Fibroblast of skin of right quadriceps (primary cell): ENCODE measurements at places on chromosomes 7 and 10.
A peak's percentile ranks its signal among the peaks of the same experiment; 100 is the strongest.

DNA sequence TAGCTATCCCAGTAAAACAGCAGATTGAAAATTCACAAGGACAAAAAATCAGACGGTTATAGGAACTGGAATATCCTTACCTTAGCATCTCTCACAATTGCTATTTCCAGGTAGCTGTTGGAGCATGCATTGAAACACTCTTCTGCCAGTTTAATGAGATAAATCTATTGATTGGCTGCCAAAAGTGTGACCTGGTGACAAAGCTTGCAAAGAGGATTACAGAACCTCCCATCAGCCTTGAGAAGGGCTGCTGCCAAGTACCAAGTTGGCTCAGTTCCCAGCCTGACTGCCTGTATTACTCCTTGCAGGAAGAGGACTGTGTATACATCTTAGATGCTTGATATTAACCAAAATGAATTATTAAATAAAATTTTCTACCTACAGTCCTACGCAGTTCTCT is 5.1 kb downstream of the PRLHR start:
- DNase-seq, result no peak

DNA sequence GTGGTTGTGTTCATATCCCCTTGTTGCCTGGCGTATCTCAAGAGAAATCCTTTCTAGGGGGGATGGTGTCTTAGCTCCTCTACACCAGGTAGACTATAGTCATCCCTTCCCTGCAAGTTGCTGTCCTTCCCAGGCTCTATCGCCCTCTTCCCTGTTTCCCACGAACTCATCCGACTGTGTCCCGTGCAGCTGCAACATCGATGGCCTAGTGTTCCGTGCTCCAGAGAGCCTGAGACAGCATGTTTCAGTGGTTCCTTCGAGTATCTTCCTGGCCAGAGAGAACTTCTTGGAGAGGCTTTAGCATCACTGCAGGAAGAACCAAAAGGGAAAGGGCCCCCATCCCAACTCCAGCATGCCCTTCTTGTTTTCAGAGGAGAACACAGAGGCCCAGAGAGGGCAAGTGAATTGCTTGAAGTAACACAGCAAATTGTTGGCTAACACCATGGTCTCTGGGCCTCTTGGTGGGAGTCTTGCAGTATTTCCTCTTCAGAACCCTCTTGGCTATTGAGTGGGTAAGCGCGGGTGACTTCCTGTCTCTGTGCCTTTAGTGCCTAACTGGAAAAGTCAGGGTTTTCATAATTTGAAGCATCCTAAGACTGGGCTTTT is 162.9 kb downstream of the RGS10 start:
- DNase-seq, result no peak

DNA sequence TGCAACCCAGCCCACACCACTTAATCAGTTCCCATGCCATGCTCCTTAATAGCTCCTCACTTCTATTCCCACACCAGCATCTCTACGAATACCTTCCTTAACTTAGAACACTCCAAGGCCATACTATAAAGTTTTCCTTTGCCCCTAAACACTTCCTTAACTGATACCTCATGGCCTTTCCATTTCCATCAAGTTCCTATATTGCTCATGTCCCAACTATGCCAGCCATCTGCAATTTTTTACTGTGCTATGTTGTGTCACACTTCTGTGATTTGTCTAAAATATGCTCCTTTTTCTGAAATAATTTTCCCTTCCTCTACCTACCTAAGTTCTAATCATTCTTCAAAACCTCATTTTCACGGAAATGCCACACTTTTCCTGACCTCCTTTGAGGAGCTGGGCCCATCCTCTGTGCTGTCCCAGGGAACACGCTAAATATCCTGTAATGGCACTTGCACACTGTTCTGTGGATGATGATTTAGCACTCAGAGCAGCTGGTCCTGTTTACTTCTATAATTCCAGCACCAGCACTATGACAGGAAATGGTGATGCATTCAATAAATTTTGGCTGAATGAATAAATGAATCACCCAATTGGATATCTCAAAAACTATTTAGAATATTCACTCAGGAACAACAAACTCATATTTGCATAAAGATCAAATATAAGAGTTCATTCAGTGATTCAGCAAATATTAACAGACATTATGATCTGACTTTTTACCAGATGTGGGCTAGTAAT is 266.5 kb upstream of the HGF start:
- peak; percentile 89 for DNase-seq

DNA sequence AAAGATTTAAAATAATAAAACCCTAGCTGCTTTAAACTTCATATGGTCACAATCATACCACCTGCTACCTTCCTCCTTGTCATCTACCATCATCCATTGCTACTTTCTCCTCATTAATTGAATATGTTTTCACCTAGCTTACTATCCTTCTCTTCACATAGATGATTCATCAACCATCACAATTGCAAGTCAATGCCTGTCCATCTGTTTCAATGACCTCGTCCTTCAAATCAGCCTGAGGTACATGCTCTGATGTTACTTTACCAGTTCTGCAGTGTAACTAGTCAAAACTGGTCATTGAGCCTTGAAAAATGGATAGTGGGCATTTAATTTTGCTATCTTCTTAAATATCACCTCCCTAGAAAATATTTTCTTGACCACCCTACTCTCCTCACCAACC is 164.7 kb downstream of the SEMA3E start:
- no peak for DNase-seq

GRCh38 chr10:29948881-29949355 is 110.5 kb downstream of the JCAD start:
- no peak for DNase-seq

GRCh38 chr7:69871213-69871885 is 273.1 kb downstream of the AUTS2 start:
- DNase-seq, result peak; percentile 87

- DNase-seq, result no peak
Measured at GRCh38 chr10:113390896-113391295, 162.0 kb upstream of the HABP2 start.

- no peak for DNase-seq
Measured at GRCh38 chr7:133771788-133772419, 355.2 kb upstream of the LRGUK start.

DNA sequence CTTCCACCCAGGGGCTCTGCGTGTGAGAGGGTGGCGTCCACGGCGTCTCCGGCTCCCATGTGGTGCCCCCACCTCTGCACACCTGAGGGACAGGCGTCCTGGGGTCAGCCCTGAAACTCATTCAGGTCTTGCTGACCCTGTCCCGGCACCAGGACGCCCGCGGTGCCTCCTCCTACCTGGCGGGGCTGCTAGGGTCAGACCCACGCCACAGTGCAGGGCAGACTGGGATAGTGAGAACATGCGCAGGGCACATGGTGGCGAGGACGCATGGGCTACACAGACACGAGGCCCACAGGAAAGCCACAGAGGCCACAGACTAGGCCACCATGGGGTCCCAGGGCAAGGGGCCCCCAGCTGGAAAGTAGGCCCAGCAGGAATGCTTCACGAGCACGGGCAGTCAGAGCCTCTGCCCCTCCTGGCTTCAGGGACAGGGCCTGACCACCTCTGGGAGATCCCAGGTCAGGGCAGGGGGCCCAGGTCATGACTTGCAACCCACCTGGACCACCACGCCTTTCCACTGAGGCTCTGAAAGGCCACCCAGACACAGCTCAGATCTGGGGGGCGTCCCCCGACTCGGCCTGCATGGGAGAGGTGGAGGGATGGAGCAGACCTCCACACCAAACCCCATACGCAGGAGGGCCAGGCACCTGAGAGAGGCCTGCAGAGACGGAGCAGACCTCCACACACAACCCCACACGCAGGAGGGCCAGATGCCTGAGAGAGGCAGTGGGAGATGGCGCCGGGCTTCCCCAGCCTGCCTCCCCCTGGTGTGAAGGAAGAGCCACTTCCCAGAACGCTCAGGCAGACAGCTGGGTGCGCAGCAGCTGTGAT is 188.6 kb downstream of the ELFN1 start:
- DNase-seq, result no peak

DNA sequence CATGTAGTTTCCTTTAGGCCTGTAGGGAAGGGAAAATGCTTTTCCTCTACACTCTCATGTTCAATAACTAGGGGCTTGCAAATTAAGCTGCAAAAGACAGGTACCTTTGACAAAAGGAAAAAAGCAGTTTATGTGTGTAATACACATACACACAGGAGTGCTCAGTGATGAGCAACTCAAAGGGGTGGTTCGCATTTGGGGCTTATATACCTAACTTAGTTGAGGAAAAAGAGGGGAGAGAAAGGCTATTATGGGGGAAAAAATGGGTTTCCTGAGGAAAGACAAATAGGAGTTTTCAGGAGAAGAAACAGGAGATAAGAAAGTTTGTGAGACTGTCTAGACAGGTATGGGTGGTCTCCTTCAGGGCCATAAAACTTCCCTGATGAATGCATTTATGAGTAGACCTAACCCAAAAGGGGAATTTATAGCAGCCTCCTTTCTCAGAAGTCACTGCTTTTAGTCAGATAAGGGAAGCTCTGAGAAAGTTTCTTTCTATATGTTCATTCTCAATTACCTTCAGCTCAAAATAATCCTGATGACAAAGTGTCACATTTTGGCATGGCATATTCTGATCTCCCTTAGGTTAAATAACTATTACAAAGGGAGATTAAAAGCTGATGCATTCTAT is 55.2 kb upstream of the EZH2 start:
- no peak for DNase-seq

- no peak for DNase-seq
Measured at GRCh38 chr7:150340024-150340749, 1.2 kb downstream of the RARRES2 start.

DNA sequence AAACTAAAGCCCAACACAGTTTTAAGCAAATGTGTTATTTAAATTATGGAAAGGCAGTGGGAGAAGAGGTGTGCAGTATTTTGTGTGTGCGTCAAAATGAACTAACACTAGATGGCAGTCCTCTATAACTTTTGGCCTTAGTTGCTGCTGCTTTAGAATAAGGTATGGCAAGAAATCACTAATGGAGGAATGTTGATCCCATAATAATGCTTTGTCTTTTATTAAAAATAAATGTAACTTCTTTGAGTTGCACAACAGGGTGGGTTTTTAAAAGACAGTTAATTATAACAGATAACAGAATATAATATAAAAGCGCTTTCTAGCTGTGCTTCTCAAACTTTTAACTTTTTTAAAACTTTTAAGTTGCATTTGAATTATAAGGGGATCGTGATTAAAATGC is 56.4 kb downstream of the BBS9 start:
- DNase-seq, result peak; percentile 60

- DNase-seq, result no peak
Measured at GRCh38 chr7:141700296-141700847, 1.6 kb downstream of the DENND11 start.

- DNase-seq, result no peak
Measured at GRCh38 chr10:14379556-14380280, 49.0 kb upstream of the FRMD4A start.

DNA sequence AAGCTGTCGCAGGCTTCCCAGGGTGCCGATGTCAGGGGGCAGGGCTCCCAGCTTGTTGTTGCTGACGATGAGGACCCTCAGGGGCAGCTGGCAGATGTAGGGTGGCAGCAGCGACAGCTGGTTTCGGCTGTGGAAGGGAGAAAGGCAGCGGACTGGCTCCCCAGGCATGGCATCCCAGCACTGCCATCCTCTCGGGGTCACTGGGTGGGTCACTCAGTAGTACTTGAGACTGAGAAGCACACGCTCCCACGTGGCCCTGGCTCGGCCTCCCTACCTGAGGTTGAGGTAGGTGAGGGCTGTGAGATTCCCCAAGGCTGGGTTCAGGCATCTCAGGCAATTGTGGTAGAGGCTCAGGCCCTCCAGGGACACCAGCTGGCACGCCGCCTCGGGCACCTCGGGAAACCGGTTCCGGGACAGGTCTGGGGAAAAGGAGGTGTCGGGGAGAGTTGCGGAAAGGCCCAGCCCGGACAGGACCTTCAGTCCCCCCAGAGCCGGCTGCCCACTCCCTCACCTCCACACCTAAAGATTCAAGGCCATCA is 3.8 kb downstream of the LRCH4 start:
- no peak for DNase-seq

- peak; percentile 11 for DNase-seq
Measured at GRCh38 chr10:99329554-99330346, 594 bp downstream of the CNNM1 start.

- DNase-seq, result no peak
Measured at GRCh38 chr10:29199941-29200679, 88.8 kb upstream of the LYZL1 start.
